ENCODE measurements at places on chromosomes 2 and 18.

- DNase-seq = no peak
Observed at GRCh38 chr18:14914121-14914520, 166.1 kb downstream of the ANKRD30B start.

GRCh38 chr2:55363636-55364035 lies 56.0 kb downstream of the CCDC88A start:
- DNase-seq = no peak

- no peak for DNase-seq
Observed at GRCh38 chr18:12306752-12307700, 1.0 kb upstream of the TUBB6 start.

GRCh38 chr18:42364766-42365165 lies 409.7 kb downstream of the PIK3C3 start:
- DNase-seq = no peak

DNA sequence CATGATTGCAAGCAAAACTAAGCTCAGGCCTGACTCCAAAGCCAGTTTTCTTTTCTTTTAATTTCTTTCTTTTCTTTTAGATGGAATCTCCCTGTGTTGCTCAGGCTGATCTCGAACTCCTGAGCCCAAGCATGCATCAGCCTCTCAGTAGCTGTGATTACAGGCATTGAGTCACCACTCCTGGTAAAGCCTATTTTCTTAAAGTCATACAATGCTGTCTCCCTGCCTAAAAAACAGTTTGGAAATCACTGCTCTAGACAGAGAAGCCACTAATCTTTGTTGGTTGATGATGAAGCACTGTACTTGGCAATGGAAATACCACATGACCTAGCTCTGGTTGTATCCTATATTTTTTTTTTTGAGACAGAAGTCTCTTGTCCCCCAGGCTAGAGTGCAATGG lies 33.1 kb upstream of the ZNF532 start:
- no peak for DNase-seq

DNA sequence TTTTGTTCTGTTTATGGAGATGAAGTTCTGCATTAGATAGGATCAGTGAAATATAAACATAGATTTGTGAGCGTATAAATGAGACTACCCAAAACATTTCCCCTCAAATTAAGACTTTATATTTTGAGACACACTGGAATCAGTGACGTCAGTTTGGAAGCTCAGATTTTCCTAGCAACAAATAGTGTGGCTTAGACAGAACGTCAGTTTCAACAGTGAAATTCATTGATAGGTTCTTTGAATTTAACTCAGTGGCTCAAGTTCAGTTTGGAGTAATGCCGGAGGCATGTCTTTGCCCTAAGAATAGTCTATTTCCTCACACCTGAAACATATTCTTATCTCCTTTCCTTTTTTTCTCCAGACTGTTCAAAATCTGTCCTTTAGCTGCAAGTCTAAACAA lies 113.6 kb upstream of the ARHGAP15 start:
- no peak for DNase-seq

DNA sequence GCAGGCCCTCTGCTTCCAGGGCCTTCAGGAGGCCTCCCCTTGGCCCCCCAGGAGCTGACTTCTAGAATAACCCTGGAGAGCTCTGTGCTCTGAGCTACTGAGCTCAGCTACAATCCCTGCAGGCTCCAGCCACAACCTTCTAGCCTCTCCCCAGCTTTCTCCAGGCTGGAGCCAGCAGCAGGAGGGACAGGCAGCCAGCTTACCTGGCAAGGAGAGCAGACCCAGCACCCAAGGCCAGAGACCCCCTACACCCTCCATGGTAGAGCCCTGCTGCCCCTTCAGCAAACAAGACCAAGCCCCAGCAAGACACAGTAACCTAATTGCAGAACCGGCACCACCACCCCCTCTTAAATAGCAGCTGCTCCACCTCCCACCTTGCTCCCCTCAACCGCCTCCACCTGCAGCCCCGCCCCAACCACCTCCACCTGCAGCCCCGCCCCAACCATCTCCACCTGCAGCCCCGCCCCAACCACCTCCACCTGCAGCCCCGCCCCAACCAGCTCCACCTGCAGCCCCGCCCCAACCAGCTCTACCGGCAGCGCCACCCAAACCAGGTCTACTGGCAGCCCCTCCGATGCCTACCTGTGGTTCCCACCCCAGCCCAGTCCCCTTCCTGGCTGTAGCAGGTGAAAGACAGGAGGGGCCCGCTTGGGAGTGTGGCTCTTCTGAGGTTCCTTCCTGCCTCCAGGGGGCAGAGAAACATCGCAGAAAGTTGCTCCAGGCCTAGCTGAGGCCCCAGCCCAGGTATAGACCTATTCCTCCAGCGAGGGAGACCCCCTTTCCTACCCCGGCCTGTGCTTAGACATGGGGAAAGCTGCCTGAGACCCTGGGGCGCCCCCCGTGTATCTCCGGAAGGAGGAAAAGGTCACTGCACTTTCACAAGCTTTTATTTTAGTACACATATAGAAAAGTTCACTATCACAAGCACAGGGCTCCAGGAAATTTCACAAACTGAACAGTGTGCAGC lies at the start of gene ASTL:
ASTL (minus strand) TSS at position 324 of the 967 bp plus-strand sequence; CDS start at position 258, 66 bp downstream.
- no peak for DNase-seq

GRCh38 chr2:3280197-3280596 lies 97.4 kb downstream of the EIPR1 start:
- DNase-seq = no peak

- no peak for DNase-seq
Observed at GRCh38 chr18:12589448-12589847, 68.5 kb downstream of the SPIRE1 start.

DNA sequence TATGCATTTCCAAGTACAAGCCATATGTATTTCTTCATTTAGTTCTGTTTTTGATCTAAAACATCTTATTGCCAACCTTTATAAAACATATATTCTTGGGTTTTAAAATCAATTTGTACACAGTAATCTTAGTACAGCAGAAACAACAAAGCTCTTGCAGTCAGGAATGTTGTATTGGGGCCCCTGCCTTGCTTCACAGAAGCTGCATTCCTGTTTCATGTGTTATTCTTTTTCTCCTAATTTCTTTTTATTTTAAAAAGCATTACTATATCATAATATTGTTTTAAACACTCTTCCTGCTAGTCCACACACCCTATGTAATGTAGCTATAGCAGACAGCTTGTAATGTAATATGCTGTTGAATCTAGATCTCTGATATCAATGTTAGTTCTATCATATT lies 24.0 kb downstream of the SERPINB7 start:
- no peak for DNase-seq

DNA sequence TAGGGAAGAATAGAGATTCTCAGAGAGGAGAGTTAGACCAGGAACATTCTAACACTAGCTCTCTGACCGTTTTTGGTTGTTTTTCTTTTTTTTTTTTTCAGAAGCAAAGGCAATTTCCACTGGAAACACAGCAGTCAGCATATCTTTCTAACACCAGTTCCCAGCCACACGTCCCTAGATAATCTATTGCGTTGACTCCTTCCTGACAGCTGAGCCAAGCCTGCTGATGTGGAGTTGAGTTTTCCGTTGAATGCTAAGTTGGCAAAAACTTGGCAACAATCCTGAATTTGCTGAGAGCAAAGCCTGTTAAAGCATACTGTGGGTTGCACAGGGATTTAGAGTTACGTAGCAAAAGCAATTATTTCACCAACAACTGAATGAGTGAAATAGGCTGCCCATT lies 19.3 kb downstream of the GAD1 start:
- DNase-seq = no peak

- DNase-seq = no peak
Observed at GRCh38 chr18:74292541-74292858, 737 bp upstream of the CYB5A start.

DNA sequence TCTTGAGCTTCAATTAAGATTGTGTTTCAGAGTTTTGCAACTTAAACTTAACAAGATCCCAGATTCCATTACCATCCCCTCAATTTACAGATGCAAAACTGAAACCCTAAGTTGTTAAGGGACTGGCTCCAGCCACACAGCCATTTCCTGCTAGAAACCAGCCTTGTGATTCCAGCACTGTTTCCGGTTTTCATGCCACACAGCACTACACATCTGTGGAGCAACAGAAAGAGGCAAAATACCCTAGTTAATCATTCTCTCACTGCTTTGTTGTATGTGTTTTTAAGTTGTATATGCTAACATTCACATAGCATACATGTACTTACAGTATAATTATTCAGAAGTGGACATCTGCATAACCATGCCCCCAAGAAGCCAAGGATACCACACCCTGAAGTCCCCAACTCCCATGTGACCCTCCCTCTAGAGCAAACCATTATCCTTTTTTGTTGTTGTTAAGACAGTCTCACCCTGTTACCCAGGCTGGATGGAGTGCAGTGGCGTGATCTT lies 87.4 kb downstream of the MYO5B start:
- DNase-seq = no peak

- no peak for DNase-seq
Observed at GRCh38 chr2:98637401-98638147, 29.2 kb downstream of the UNC50 start.

- DNase-seq = no peak
Observed at GRCh38 chr18:26719896-26720295, 145.6 kb downstream of the AQP4 start.

Data from cortex of kidney (tissue), 1 donor.